ENCODE measurements at places on chromosomes 3 and 15. TPM values are rescaled to one million over a fixed set of nuclear protein-coding genes. Genes with fewer than 3 reads are reported as not detected.

CACNA2D3 gene
- 0.77 TPM for total RNA-seq

DNA sequence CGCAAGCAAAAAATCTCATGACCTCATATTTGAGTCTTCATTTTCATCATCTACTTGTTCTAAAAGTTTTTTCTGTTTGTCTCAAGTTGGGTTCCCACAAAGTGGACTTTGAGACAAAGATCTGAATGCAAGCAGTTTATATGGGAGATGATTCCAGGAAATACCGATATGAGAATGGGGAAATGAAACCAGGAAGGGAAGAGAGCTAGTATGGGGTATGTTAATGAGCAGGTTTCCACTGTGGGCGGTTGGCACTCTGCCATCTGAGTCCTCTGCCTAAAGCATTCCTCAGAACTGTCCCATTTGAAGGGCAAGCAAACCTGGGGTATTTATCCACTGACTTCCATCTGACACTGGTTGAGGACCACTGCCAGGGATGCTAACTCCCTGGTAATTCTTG is 8.8 kb downstream of the ADPRH start:
- H3K36me3 ChIP-seq, result no peaks in the 10 kb centered on the region
- no peak overlapping the region for H3K27ac ChIP-seq
- no peaks in the 10 kb centered on the region for H3K27me3 ChIP-seq
- H3K4me1 ChIP-seq, result no peaks in the 10 kb centered on the region

FAM81A gene
- total RNA-seq, result 0.33 TPM

- H3K27ac ChIP-seq, result no peak overlapping the region
- DNase-seq, result no peak
- H3K36me3 ChIP-seq, result no peaks in the 10 kb centered on the region
These were observed 442.9 kb downstream of the EDEM1 start for GRCh38 chr3:5630406-5630805.

DNA sequence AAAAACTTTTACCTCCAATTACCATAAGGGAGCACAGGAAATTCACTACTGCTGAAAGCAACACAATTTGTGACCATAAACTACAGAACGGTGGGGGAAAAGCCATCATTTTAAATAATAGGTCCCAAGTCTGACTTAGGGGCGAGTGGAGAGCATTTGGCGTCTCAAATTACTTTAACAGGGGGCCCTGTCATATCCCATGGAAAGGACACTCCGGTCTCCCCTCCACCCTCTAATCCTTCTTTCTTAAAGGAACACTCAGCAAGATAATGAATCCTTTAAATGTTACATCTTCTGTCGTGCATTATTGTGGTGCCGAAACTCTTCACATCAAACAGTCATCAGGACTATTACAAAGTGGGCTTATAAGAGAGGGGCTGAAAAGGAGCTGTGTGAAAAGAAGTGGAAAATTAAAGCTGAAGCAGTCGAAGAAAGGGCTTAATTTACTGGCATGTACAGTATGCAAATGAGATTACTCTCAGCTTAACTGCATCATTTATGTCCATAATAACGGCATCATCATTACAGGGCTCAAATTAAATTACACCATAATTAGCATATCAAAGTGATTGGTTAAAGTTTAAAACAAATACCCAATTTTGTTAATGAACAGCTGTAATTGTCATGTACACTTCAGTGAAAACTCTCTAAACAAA is 342.2 kb downstream of the FOXP1 start:
- no peaks in the 10 kb centered on the region for H3K36me3 ChIP-seq
- no peaks in the 10 kb centered on the region for H3K27me3 ChIP-seq
- DNase-seq, result no peak
- no peaks in the 10 kb centered on the region for H3K4me1 ChIP-seq
- H3K27ac ChIP-seq, result no peak overlapping the region

DNA sequence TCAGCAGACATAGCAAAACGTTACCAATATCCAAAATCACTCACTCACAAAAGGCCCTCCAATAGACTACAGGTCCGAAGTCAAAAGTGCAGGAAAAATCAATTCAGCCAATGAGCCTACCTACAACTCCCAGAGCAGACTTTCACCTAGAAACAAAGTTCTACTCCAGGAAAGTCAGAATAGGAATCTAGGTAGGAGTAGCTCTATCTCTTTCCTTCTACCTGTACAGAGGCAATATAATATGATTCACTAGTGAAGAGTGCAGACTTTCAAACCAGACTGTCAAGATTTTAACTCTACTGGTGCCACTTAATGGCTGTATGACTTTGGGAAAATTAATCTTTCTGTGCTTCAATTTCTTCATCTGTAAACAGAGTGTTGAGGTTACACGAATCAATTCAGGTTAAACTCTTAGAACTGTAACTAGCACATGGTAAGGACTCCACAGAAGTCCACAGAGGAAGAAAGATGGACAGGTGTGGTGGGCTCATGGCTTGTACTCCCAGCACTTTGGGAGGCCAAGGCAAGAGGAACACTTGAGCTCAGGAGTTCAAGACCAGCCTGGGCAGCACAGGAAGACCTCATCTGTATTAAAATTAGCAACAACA is 9.4 kb downstream of the DCUN1D1 start:
- no peaks in the 10 kb centered on the region for H3K4me1 ChIP-seq
- no peaks in the 10 kb centered on the region for H3K27me3 ChIP-seq
- H3K27ac ChIP-seq, result no peak overlapping the region

Measured in fibroblast of lung (primary cell).